ENCODE measurements at places on chromosomes 13 and 19.

DNA sequence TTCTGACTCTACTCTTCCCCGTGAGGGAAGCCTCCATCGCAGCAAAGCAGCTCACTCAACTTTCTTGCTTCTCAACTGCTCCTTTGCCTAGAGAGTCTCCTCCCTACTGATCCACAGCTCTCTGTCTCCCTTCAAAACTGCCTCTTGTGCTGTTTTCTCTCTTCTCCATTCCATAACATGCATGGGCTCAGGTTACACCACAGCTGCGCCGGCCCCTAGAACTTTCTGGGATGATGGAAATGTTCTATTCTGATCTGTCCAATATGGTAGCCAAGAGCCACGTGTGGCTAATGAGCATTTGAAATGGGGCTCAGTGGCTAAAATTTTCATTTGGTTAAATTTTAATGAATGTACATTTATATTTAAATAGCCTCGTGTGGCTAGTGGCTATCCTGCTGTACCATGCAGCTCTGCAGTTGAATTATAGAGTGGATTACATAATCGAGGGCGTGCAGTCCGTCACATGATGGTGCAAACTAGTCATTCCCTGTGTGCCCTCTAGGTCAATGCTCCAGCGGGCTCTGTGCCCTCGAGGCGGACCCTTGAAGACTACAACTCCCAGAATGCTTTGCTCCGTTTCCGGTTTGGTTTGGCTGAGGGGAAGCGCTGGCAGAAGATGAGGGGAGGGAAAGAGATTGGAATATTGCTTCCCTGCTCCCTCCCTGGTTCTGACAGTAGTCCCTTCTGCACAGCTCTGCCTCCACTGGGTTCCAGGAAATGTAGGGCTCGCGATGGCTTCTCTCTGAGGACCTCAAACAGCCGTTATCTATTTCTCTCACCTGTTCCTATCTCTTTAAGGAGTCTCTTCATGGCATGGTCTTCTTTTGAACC is 109.8 kb downstream of the CACNA1A start:
- DNase-seq: no peak

DNA sequence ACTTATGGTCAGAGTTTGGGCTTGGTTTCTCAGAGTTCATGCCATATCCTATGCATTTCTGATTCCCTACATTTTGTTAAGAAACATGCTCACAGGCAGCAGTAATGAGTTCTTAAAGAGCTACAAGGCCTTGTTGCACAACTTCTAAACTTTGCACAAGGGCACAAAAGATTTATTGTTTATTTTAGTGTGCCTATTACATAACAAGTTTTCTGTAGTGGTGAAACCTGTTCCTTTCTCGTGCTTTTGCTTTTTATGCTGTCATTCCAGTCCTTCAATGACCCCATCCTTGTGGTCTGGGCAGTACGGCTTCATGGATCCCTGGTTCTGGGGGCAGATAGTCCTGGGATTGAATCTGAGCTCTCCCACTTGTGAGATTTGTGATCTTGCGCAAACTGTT is 17.8 kb downstream of the ZNF507 start:
- DNase-seq: no peak

GRCh38 chr13:19048381-19048780 is 133.2 kb downstream of the TUBA3C start:
- no peak for DNase-seq

DNA sequence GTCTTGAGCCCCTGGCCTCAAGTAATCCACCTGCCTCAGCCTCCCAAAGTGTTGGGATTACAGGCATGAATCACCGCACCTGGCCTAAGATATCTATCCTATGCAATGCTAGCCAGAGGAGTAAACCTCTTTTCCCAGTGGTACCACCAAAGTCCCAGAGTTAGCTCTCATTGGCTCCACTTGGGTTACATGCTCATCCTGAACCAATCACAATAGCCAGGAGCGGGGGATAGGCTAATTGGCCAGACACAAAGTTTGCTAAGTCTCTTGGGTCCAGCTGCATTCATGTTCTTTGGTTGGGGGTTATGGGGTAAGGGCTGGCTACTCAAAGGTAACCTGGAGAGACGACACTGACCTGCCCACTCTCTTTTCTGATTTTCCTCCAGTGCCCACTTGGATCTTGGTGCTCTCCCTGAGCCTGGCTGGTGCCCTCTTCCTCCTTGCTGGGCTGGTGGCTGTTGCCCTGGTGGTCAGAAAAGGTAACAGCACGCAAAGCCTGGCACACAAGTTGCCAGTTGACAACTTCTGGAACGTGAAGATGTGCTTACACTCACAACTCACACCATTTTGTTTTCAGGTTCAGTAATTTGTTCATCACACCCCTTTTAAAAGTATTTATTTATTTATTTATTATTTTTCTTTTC is 7.8 kb downstream of the C19orf38 start:
- no peak for DNase-seq

- DNase-seq: no peak
Measured at GRCh38 chr19:33389421-33390100, 16.1 kb downstream of the CEBPG start.

GRCh38 chr13:98315466-98315865 is 138.4 kb upstream of the RNF113B start:
- no peak for DNase-seq
